ENCODE measurements at places on chromosomes 5 and 9.

DNA sequence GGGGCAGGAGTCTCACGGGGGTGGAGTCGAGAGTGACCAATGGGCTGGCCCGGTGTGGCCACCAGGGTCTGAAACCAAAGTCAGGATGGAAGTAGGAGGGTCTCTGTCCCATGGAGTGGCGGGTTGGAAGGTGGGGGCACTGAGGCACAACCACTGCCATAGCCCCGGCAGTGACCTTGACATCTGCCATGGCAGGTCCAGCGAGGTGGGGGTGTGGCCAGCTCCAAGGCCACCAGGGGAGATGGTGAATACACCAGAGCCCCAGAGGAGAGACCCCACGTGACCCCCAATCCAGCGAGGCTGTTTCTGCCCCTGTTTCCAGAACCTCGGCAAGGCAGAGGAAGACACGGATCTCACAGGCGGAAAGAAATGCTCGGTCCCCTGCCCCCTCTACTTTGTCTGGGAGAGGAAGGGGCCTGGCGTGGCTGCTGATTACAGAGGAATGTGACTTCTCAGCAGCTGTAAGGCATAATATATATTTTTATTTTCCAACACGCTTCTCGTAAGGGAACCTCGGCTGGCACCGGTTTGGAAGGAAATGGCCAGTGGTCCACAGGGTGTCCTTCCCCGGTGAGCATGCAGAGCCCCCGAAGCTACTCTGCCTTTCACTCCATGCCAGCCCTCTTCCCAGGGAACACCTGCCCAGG lies 105.7 kb upstream of the SARDH start:
- no peak for DNase-seq

DNA sequence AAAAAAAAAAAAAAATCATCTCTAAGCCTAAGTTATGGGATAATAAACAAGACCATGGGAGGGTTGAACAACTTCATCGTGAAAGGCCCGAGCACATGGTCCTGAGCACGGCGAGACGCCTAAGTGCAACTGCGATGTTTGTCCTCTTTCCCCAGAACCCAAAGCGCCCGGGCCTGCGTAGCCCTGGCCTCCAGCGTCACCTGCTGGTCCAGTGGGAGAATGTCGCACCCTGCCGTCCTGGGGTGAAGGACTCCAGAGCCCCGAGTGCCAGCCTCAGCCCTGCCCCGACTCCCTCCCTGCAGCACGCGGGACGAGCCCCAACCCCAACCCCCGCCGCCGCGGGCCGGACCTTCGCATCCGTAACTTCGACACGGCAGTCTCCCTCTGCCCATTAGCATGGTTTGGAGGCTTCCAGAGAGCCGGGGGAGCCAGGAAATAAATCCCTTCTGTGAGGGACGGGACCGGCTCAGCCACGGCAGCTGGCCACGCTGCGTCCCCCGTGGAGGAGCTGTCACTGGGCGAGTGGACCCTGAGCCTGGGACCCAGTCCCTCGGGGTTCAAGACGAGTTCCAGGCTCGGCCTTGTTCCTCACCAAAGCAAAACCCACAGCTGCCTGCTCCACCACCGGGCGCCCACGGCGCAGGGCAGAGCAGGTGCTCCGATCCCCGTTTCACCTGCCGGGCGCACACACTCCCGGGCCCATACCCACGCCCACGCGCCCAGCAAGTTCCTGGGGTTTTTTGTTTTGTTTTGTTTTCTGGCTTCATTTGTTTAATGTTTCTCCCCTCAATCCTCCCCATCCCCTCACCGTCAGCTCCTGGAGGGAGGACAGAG lies 132.5 kb upstream of the HAND1 start:
- DNase-seq = peak; percentile 68

DNA sequence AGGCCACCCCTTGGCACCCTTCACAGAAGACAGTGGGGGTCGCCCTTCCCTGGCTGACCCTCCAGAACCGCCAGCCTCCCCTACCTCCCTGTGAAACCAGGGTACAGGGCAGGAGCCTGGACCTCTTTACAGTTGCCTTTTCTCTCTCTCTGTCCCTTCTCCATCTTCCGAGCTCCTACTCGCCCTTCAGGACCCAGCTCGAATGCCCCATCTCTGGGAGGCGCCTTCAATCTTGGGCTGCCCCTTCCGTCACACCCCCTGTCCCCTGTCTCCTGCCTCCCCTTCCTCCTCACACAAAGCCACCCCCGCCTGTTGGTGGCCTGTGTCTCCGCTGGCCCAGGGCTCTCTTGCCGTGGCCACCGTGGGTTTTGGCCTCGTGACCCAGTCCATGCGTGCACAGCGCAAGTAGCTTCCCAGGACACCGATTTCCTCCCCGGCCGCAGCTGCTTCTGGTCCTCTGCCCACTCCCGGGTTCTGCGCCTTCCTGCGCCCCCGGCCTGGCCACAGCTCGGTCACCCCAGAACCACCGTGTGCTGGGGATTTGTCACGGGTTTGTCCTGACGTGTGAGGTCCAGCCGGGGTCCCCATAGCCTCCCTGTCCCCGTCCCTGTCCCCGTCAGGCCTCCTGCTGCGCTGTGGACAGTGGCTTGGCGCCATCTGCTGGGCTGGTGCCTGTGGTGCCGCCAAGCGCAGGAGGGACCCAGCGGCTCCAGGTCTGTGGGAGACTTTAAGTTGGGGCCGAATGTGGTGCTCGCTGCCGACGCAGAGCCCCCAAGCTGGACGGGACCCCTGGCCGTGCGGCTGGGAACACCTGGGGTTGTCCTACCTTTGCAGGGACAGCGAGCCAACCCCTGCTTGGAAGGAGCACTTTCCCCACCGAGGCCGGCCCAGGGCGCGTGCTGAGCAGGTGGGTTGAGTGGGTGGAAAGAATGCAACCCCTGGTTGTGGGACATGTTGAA lies 4.0 kb upstream of the TMEM250 start:
- DNase-seq = peak; percentile 63

GRCh38 chr9:17031546-17031945 lies 103.3 kb upstream of the CNTLN start:
- DNase-seq = no peak

DNA sequence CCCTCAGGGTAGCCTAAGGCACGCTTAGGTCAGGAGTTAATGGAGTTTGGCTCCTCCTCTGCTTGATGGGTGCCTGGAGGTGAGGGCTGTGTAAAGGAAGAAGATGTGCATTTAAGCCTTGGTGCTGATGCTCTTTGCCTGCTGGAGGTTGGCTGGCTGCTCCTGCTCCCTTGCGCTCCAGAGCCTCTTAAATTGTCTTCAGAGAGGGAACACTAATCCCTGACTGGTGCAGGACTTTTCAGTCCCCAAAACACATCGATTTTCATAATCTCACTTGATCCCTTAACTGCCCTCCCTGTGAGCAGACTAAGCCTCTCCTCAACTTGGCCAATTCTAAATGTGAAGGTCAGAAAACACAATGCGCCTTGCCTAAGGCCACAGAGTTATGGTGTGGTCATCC lies 16.2 kb upstream of the TCOF1 start:
- DNase-seq = no peak

DNA sequence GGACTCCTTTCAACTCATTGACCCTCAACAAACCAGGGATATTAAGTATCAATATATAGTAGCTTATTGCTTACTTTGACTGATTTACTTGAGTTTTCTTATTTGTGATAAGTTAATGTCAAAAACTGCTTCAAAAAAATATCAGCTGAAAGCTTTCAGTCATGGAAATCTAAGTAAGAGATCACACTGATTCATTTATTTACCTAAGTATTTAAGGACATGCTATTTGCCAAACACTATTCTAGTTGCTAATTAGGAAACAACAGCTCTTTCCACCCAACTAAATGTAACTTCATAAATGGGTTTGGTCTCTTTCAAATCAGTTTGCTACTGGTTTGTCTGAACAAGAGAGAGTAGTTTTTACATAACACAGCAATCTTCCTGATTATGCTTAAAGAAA lies 48.2 kb downstream of the CHD1 start:
- no peak for DNase-seq

GRCh38 chr5:31194892-31195555 lies 1.5 kb downstream of the CDH6 start:
- DNase-seq = no peak

GRCh38 chr5:51388488-51389287 lies 5.4 kb downstream of the ISL1 start:
- DNase-seq = no peak

- DNase-seq = no peak
Observed at GRCh38 chr9:118961857-118962256, 407.4 kb downstream of the BRINP1 start.

- no peak for DNase-seq
Observed at GRCh38 chr5:143206196-143207053, 197.1 kb downstream of the NR3C1 start.

- DNase-seq = no peak
Observed at GRCh38 chr9:1386420-1386819, 336.3 kb downstream of the DMRT2 start.

GRCh38 chr5:67795781-67796477 lies 419.6 kb upstream of the PIK3R1 start:
- DNase-seq = no peak

GRCh38 chr9:103574056-103574455 lies 520.1 kb upstream of the SMC2 start:
- DNase-seq = no peak

DNA sequence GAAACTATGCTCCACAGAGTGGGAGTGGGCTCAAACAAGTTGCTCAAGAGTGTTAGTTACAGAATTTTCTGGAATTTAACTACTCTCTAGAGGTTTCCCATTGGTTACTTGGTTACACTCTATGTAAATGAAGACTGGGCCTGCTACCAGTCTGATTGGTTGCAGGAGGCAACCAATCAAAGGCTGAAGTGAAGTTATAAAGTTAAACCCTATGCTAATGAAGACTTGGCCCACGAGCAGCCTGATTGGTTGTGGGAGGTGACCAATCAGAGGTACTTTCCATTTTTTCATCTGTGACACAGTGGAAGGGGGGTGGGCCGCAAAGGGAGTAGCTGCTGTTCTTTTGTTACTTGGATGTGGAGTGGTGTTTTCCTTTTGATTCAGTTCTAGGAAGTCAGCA lies 69.4 kb downstream of the CACNA1B start:
- no peak for DNase-seq

DNA sequence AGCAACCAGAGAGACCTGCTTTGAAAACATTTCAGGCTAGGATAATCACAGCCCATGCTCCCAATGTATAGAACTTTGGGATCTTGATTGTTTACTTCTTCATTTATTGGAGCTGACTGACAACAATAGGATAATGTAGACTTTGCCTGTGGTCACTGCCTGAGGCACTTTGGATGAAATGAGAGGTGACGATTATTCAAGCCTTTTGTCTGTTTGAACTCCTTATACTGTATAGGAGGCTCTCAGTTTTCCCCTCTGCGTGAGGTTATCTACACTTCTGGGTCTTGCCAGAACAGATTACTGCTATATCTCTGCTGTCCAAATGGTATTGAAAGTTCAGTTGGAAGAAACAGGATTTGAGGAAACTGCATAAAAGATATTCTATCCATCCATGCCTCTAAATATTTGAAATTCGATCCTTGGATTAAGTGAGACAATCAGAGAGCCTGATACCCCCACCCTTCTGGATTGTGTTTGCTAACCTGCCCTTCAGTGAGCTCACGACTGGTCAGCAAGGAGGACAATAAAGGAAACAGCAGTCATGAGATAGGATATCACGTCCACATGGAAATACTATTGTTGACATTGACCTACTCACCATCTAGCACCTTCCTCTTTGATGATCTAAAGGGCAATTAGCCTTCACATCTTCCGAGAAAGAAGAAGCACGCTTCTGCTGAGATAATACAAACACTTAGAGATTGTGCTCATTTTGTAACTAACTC lies 98.1 kb downstream of the DOCK8 start:
- no peak for DNase-seq

DNA sequence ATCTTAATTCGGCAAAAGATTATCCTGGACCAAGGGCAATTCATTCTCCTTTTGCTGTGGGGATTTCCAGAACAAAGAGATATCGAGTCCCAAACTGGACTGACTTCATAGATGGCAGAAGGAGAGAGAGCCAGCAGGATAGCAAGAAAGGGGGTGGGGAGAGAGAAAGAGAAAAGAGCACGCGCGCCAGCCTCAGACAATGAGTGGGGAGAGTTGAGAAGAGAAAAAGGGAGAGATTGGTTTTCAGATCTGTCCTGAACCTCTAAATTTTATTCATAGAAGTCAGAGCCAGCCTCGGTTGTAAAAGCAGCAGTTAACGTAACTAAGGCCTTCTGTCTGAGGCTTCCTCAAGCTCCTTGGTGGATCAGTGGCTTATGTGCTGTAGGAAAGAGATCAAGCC lies 55.3 kb upstream of the ALDH1B1 start:
- DNase-seq = no peak

GRCh38 chr9:136020206-136020605 lies 59.0 kb upstream of the UBAC1 start:
- no peak for DNase-seq

DNA sequence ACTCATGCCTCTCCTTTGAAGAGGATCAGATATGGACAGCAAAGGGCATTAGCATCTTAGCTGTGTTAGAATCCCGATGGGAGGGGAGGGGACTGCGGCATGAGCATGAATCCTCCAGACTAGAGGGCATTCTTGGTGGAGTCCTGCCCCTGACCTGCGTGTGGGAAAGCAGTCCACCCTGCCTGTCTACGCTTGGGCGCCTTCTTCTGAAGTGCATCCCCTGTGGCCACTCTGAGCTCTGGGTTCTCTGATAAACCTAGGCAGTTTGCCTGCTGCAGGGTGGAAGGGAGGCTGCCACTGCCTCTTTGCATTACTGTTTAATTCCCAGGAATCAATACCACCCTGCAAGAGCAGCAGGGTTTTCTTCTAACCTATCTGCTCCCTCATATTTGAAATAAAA lies 169.3 kb downstream of the INSYN2B start:
- DNase-seq = no peak

DNA sequence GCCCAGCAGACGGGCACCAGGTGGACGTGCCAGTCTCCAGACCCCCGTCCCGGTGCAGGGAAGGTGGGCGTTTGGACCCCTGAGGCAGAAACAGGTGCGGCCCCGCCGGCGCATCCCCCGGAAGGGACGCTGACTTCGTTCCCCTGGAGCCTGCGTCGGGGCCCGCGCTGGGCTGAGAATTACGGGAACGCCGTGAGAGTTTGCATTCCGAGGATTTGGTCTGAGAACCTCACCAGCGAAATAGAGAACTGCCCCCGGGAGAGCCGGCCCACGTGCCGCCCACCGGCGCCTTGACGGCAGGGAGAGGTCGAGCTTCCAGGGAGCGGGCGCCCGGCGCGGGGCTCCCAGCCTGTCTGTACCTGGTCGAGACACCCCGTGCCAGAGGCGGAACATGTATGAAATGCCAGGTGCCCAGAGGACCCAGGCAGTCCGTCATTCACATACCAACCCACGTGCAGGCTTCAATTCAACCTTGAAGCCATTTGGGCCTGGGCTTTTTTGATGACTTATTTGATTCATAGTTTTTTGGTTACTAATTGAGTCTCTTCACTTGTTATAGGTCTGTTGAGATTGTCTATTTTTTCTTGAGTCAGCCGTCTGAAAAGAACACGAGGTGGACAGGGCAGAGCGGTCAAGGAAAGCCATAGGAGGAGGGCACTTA lies 877 bp upstream of the CAMSAP1 start:
- DNase-seq = no peak

- no peak for DNase-seq
Observed at GRCh38 chr5:107719034-107719606, 48.4 kb upstream of the EFNA5 start.

- no peak for DNase-seq
Observed at GRCh38 chr5:141483902-141484301, 928 bp upstream of the PCDHGC4 start.
